ENCODE measurements at places on chromosomes 6 and 20.

- no peak for DNase-seq
Observed at GRCh38 chr6:105855433-105855832, 230.7 kb upstream of the PRDM1 start.

GRCh38 chr20:46323557-46323956 lies 15.3 kb upstream of the CDH22 start:
- no peak for DNase-seq

GRCh38 chr6:101351173-101351572 lies 42.3 kb upstream of the GRIK2 start:
- DNase-seq, result no peak

DNA sequence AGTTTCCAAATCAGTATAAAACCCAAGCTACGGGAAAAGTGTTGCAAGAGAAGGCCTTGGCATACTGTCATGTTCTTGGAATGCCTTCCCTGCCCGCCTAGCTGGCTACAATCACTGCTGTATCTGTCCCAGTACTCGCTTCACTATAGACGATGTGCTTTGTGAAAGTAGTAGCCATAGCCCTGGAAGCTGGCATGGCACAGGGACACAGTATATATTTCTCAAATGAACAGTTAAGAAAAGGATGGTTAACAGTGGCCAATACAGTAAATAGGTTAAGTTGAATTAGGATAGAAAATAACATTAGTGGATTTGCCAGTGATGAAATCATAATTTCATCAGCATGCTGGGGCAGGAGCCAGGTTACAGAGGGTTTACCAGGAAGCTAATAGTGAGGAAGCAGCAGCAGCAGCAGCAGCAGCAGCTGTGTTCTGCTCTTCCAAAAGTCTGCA lies 499.3 kb downstream of the CDKAL1 start:
- no peak for DNase-seq

GRCh38 chr6:21494505-21494904 lies 99.0 kb upstream of the SOX4 start:
- DNase-seq, result no peak

- DNase-seq, result no peak
Observed at GRCh38 chr20:51745804-51746203, 22.4 kb downstream of the ATP9A start.

DNA sequence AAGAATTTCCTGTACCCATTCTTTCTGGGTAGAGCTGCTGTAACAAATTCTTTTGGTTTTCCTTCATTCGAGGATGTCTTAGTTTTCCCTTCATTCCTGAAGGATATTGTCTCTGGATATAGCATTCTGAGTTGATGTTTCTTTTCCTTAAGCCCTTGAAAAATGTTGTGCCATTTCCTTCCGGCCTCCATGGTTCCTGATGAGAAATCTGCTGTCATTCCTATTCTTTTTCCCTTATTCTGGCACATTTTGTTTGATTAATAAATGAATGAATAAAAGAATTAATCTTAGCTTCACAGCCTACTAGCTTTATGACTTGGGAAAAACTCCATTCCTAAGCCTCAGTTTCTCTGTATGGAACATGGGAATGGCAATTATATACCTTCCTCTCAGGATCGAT lies 173.1 kb downstream of the EYA2 start:
- DNase-seq, result no peak

GRCh38 chr6:111220383-111221031 lies 133.2 kb downstream of the SLC16A10 start:
- DNase-seq, result no peak

DNA sequence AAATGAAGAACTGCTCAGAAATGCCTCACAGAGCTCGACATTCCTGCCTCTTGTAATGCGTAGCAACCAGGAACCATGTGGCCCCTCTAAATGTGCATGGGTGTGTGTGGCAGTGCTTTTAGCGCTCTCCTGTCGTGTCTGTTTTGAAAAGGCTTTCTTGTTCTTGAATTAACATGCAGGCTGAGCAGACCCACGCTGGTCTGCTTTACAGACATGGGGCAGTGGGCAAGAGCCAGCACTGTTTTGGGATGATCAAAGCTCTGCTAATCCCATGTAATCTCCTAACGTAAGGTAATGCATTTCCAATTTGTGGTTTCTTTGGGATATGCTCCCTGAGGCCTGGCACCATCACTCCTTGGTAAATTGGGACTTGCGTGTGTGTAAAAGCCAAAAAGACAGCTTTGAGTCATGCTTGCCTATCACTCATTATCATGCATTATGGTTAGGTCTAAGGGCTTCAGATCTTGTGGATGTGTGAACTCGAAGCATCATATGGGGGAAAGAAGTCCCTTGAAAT lies 11.8 kb downstream of the RIPOR2 start:
- no peak for DNase-seq

GRCh38 chr6:6590530-6590929 lies 2.0 kb downstream of the LY86 start:
- DNase-seq, result no peak

DNA sequence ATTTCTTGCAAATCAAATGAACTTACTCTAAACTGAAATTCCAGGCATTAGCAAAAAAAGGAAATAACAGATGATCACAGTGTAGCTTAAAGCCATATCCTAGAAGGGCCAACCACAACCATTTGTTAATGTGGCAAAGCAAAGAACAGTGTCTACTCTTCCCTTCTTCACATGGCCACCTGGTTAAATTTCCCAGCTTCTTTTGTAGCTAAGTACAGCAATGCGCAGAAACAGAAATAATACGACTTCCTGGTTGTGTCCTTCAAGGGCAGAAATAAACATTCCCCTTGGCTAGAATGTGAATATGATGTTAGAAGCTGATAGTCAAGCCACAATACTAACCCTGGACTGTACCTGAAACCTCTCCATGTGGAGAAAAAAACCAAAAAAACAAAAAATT lies 9.6 kb downstream of the SNX3 start:
- no peak for DNase-seq

GRCh38 chr20:52809003-52809402 lies 163.2 kb upstream of the TSHZ2 start:
- DNase-seq, result no peak

DNA sequence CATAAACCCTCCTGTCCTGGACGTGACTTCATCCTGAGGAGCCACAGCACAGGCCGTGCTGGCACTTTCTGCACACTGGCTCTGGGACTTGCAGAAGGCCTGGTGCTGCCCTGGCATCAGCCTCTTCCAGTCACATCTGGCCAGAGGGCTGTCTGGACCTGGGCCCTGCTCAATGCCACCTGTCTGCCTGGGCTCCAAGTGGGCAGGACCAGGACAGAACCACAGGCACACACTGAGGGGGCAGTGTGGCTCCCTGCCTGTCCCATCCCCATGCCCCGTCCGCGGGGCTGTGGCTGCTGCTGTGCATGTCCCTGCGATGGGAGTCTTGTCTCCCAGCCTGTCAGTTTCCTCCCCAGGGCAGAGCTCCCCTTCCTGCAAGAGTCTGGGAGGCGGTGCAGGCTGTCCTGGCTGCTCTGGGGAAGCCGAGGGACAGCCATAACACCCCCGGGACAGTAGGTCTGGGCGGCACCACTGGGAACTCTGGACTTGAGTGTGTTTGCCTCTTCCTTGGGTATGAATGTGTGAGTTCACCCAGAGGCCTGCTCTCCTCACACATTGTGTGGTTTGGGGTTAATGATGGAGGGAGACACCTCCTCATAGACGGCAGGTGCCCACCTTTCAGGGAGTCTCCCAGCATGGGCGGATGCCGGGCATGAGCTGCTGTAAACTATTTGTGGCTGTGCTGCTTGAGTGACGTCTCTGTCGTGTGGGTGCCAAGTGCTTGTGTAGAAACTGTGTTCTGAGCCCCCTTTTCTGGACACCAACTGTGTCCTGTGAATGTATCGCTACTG lies 22.0 kb upstream of the PYGB start:
- no peak for DNase-seq

DNA sequence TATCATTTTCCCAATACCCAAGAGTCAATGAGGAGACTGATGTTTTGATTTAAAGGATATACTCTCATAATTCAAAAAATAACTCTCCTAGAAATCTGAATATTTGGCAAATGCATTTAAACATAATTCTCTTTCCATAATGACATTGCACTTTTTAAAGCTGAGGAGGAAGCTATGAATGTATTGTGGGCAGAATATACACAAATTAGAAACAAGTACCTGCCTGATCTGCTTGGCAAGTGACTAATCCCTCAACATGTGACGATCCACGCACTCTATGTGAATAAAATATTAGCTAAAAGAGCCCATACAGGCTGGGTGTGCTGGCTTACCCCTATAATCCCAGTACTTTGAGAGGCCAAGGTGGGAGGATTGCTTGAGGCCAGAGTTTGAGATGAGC lies 88.3 kb upstream of the CCDC28A start:
- no peak for DNase-seq

- DNase-seq, result no peak
Observed at GRCh38 chr20:1371202-1371782, 21.6 kb downstream of the FKBP1A start.

GRCh38 chr20:56278196-56278595 lies 29.7 kb downstream of the MC3R start:
- no peak for DNase-seq

GRCh38 chr20:39398656-39399055 lies 436.5 kb downstream of the DHX35 start:
- DNase-seq, result no peak

GRCh38 chr6:168734523-168734922 lies 293.5 kb downstream of the SMOC2 start:
- DNase-seq, result no peak

- no peak for DNase-seq
Observed at GRCh38 chr6:149433881-149434280, 33.8 kb downstream of the SUMO4 start.

GRCh38 chr20:49460916-49461315 lies 21.6 kb downstream of the KCNB1 start:
- no peak for DNase-seq

DNA sequence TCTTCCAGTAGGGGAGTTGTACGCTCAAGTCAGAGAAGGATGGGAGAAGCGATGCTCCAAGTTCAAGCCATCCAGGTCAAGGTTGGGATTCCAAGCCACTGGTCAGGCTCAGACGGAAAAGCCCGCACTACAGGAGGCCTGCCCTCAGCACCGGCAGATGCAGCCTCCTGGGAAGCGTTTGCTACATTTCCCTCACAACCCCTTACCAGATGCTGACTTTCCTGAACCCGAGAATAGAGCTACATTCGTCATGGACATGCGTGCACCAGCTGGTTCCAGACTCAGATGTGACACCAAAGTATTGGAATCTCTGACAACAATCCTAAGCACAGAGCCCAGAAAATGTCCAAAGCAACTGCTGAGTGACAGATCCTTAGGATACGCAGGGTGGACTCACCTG lies 174.8 kb downstream of the SASH1 start:
- DNase-seq, result no peak

Data from CD8-positive, alpha-beta T cell (primary cell).